ENCODE measurements at places on chromosomes 4 and X.
A peak's percentile ranks its signal among the peaks of the same experiment; 100 is the strongest.

DNA sequence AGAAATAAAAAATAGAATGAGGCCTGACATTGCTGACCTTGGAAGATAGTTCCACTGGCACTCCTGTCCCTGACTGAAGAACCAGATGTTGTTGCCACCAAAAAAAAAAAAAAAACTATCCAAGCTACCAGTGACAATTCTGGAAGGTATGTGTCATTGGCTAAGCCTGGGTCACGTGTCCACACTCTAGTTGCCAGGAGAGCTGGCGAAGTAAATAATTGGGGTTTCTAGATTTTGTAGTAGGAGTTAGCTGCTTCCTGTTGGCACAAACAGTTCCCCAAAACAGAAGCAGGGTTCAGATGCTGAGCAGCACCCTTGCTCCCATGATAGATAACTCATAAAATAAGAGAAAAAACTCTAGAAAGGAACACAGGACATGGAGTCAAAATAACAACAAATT lies 20.5 kb downstream of the MND1 start:
- no peak for DNase-seq

DNA sequence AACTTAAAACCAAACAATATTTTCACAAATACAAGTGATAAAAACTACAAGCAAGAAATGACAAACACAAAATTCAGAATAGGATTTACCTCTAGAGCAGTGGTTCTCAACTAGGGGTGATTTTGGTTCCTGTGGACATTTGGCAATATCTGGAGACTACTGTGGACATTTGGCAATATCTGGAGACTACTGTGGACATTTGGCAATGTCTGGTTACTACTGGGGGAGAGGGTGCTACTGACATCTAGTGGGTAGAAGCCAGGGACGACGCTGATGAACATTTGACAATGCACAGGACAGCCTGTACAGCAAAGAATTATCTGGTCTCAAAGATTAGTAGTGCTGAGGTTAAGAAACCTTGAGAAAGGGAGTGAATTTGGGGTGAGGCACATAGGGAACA lies 169.8 kb downstream of the CLCN4 start:
- DNase-seq: no peak

GRCh38 chr4:128461291-128462102 lies 173.9 kb upstream of the PGRMC2 start:
- no peak for DNase-seq

- DNase-seq: no peak
These were observed 824.9 kb downstream of the KLHL13 start for GRCh38 chrX:117291760-117292159.

DNA sequence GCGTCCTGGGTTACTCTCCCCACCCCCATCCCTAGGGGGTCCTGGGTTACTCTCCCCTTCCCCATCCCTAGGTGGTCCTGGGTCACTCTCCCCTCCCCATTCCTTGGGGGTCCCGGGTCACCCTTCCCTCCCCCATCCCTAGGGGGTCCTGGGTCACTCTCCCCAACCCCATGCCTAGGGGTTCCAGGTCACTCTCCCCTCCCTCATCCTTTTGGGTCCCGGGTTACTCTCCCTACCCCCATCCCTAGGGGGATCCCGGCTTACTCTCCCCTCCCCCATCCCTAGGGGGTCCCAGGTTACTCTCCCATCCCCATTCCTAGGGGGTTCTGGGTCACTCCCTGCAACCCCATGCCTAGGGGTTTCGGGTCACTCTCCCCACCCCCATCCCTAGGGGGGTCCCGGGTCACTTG lies 1.5 kb downstream of the ASMTL start:
- DNase-seq: no peak

- DNase-seq: peak; percentile 67
These were observed 620.0 kb downstream of the ANKRD50 start for GRCh38 chr4:124092541-124092984.

- DNase-seq: no peak
These were observed 26.1 kb downstream of the LAMTOR3 start for GRCh38 chr4:99868126-99868596.

DNA sequence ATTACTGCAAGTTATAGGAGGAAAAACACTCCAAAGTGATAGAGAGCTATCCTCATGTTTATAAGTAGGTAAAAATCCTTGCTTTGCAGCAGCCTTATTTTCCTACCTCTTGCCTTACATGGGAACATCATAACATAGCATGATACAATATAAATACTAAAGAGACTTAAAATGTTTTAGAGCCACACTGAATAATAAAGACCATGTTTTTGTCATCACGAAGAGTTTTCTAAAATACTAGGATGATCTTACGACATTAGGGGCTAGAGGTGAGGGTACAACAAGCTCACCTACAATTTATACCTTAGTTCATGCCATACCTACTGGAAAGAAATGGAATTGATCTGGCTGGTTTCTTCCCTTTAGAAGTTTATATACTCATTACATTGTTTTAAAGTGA lies 184.8 kb downstream of the FBXW7 start:
- DNase-seq: no peak

DNA sequence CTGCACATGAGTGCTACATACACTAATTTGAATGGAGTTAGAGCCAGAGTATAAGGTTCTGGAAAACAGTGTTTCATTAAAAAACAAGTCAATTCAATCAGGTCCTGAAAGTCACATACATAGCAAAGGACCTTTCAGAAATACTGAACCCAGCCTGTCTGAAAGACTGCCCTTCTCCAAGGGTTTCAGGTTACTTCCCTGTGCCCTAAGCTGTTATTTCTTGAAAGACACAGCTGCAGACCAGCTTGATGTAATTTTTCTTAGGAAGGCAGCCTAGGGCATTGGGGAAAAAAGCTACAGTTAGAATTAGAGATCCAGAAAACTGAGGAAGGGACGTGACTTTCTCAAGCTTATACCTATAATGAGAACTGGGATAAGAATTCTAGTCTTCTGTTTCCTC lies 155.9 kb upstream of the MAOA start:
- no peak for DNase-seq

DNA sequence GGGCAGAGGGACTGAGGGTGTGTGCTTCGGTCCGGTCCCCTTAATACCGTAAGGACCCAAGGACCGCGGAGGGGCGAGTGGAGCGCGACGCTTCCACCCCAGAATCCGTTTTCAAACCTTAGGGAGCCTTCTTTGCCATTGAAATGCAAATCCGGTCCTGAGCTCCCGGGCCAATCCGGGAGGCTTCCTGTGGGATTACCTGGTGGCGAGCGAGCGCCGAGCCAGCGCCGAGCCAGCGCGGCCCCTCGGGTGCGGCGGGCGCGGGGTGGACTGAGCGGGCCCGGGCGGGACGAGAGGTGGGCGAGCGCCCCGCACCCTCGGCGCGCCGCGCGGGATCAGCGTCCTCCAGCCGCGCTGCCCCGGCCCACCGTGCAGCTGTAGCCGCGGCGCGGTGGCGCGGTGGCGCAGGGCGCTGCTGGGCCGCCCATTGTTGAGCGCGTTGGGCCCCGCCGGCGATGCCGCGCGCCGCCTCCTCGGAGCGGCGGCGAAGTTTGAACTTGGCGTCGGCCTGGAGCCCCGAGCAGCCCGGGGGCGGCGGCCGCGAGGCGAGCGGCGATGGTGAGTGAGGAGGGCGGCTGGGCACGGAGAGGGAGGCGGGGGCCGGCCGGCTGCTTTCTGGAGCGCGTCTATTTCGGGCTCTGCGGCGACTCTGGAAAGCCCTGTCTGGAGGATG lies 208.7 kb downstream of the SOWAHB start:
- DNase-seq: peak; percentile 65

DNA sequence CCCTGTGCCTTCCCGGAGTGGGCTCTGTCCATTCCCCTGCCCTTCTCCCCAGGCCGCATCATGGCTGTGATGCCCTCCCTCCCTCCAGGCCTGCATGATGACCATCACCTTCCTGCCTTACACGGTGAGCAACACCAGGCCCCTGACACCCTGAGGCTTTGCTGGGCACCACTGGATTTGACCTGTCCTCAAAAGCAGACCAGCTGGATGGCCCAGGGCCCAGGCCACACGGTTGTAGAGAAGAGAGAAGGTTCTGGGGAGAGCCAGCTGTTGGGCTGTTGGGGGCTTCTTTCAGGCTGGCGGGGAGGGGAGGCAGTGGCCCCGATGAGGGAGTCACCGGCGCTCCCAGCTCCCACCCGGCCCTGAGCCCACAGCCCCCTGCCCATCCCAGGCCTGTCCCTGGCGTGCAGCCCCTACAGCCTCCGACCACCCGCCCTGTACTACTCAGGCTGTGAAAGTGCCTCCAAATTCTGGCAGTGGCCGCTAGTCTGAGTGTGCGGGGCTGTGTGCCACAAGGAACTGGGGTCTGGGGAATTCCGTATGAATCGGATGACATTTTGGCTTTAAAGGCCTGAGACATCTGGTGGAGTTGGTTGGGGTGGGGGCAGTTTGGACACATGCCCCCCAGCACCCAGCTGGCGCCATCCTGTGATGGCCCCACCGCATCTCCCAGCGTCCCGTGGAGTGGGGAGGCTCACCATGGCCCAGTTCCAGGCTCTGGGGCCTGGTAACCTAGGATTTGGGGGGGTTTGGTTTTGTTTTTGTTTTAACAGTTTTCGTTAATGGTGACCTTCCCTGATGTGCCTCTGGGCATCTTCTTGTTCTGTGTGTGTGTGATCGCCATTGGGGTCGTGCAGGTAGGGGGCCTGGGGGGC lies 19.6 kb downstream of the TMEM175 start:
- DNase-seq: no peak

DNA sequence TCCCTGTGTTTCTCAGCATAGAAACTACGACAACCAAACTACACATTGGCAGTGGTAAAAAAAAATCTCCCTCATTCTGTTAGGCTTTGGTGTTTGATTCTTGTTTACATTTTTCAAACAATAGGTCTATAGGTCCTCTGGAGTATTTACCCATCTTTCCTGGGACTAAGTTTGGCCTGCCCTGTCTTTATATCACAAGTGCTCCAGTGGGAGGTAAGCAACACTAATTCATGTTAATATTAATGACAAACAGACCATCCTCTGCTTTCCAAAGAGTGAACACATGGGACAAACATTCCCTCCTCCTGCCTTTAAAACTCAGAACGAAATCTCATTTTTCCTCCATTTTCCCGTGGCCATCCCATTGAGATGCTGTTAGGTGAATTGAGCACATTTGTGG lies 514.1 kb upstream of the INTU start:
- no peak for DNase-seq
